HepG2 (cell line): ENCODE measurements at places on chromosomes 12 and 14.

DNA sequence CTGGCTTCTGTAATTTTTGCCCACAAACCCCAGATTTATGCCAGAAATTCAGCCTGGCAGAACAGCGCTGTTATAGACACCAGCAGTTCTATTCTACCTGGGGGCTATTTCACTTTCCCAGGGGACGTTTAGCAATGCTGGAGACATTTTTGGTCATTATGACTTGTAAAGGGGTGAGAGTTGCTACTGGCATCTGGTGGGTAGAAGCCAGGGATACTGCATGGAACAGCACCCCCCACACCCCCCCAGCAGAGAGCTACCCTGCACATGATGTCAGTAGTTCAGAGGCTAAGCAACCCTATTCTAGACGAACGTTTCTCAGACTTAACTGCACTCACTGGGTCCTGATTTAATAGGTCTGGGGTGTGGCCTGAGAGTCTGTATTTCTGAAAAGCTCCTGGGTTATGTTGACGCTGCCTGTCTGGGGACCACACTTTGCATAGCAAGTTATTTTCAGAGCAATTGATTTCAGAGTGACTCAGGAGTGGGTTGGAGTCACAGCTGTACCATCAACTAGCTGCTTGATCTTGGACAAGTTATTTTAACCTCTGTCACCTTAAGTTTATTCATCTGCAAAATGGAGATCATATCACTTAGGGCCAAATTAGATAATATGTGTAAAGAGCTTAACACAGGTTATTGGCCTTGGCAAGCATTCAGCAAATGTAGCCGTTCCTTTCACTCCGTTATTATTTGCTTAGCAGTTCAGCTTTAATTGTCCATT lies 48.5 kb downstream of the CHST11 start:
- H3K27ac ChIP-seq, result no peak overlapping the region
- H3K4me1 ChIP-seq, result no peaks in the 10 kb centered on the region
- H3K27me3 ChIP-seq, result no peaks in the 10 kb centered on the region; the same call in 1 of the 2 replicates
- DNase-seq, result no peak
- H3K36me3 ChIP-seq, result no peaks in the 10 kb centered on the region

- no peak for DNase-seq
- H3K36me3 ChIP-seq, result no peaks in the 10 kb centered on the region
- no peak overlapping the region for H3K4me3 ChIP-seq
- H3K27ac ChIP-seq, result no peak overlapping the region
- H3K27me3 ChIP-seq, result no peaks in the 10 kb centered on the region
- no peaks in the 10 kb centered on the region for H3K4me1 ChIP-seq
These were observed 88.4 kb downstream of the C12orf75 start for GRCh38 chr12:105418821-105419291.

GRCh38 chr12:49428793-49429192 lies 61.5 kb downstream of the SPATS2 start:
- DNase-seq, result no peak
- no peak overlapping the region for H3K27ac ChIP-seq
- H3K4me3 ChIP-seq, result no peak overlapping the region
- H3K27me3 ChIP-seq, result no peaks in the 10 kb centered on the region
- no peaks in the 10 kb centered on the region for H3K36me3 ChIP-seq

- H3K4me1 ChIP-seq, result peaks cover 15% of the 10 kb centered on the region; the same call in 1 of the 2 replicates
- no peaks in the 10 kb centered on the region for H3K36me3 ChIP-seq
- H3K27ac ChIP-seq, result no peak overlapping the region
- no peak overlapping the region for H3K4me3 ChIP-seq
These were observed 219.2 kb upstream of the TBX3 start for GRCh38 chr12:114903083-114903691.

GRCh38 chr14:85039353-85039626 lies 490.7 kb upstream of the FLRT2 start:
- H3K4me1 ChIP-seq, result no peaks in the 10 kb centered on the region
- H3K27ac ChIP-seq, result no peak overlapping the region
- no peaks in the 10 kb centered on the region for H3K27me3 ChIP-seq
- DNase-seq, result no peak

DNA sequence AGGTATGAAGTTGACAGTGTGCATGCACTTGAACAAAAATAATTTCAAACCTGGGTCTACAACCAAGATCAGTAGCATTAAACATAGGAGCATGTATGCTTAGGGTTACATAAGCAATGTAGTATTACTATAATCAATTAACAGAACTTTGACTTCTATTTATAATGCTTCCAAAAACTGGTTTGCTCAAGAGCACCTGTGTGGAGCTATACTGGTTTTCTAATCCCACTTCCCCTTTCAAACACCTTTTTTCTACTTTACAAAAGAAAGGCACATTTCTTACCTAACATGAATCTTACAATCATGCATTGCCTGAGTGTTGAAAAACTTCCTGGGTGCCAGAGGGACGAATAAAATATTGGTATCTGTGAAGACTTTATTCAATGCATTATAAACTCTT lies 72.7 kb downstream of the EFCAB11 start:
- no peaks in the 10 kb centered on the region for H3K36me3 ChIP-seq
- DNase-seq, result no peak
- no peak overlapping the region for H3K4me3 ChIP-seq
- H3K27ac ChIP-seq, result no peak overlapping the region
- H3K4me1 ChIP-seq, result no peaks in the 10 kb centered on the region
- H3K27me3 ChIP-seq, result no peaks in the 10 kb centered on the region

DNA sequence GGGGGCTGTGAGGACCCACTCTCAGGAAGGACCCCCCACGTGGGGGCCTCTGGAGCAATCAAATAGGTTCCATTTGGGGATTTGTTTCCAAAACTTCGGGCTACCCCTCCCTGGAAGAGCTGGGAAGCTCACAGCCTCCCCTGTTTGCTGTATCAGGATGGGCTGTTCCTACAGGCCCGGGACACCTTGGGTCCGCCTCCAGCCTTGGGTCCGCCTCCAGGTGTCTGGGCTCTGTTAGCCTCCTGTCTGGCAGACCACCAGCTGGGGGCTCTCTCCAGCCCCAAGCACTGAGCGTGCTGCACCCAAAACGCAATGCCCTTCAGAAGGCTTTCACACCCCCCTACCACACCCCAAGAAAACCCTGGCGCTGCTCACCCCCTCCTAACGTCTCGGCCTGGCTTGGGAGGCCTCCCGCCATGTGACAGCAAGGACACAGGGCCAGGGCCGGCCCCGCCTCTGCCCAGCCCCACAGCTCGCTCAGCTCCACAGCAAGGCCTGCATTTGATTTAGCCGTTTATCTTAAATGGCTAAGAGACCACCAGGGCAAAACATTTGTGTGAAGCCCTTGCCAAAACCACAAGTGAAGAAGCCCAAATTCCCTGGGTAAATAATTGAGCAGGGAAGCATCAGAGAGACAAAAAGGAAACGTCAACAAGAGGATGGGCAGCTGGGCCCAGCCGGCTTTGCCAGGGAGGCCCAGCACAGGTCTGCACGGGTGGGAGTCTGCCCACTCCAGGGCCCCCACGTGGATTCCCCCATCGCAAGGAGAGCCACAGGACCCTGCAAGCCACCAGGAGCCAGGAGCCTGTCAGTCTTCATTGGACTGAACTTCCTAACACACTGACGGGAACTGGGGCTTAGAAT lies 39.9 kb downstream of the BCL11B start:
- no peaks in the 10 kb centered on the region for H3K4me1 ChIP-seq
- no peak for DNase-seq
- H3K4me3 ChIP-seq, result no peak overlapping the region
- peaks cover 31% of the 10 kb centered on the region; the same call in 1 of the 3 replicates for H3K27me3 ChIP-seq

GRCh38 chr12:45666396-45666795 lies 63.1 kb upstream of the ARID2 start:
- H3K27me3 ChIP-seq, result no peaks in the 10 kb centered on the region
- H3K27ac ChIP-seq, result no peak overlapping the region
- H3K36me3 ChIP-seq, result no peaks in the 10 kb centered on the region
- no peaks in the 10 kb centered on the region for H3K4me1 ChIP-seq
- H3K4me3 ChIP-seq, result no peak overlapping the region

DNA sequence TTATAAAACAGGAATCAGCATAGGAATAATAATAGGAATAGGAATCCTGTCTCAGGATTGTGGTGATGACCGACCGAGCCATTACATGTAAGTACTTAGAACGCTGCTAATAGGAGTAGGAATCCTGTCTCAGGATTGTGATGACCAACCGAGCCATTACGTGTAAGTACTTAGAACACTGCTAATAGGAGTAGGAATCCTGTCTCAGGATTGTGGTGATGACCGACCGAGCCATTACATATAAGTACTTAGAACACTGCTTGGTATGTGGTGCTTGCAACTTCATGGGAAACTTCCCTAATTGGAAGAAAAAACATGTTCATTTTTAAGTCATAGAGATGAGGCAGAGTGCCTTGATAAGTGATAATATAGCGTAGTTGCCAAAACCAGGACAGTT lies 30.0 kb downstream of the ELK3 start:
- DNase-seq, result no peak
- H3K27ac ChIP-seq, result no peak overlapping the region
- H3K36me3 ChIP-seq, result no peaks in the 10 kb centered on the region
- H3K4me1 ChIP-seq, result peaks cover 49% of the 10 kb centered on the region

GRCh38 chr14:87640553-87640952 lies 352.4 kb downstream of the GALC start:
- no peak overlapping the region for H3K4me3 ChIP-seq
- DNase-seq, result peak; percentile 80
- H3K27ac ChIP-seq, result peak overlapping the region; percentile 7
- no peaks in the 10 kb centered on the region for H3K27me3 ChIP-seq
- no peaks in the 10 kb centered on the region for H3K36me3 ChIP-seq

- H3K27ac ChIP-seq, result no peak overlapping the region
- H3K36me3 ChIP-seq, result no peaks in the 10 kb centered on the region
- no peak for DNase-seq
- peaks cover 16% of the 10 kb centered on the region; the same call in 2 of the 3 replicates for H3K27me3 ChIP-seq
- no peaks in the 10 kb centered on the region for H3K4me1 ChIP-seq
These were observed 164.8 kb downstream of the AACS start for GRCh38 chr12:125229878-125230530.

DNA sequence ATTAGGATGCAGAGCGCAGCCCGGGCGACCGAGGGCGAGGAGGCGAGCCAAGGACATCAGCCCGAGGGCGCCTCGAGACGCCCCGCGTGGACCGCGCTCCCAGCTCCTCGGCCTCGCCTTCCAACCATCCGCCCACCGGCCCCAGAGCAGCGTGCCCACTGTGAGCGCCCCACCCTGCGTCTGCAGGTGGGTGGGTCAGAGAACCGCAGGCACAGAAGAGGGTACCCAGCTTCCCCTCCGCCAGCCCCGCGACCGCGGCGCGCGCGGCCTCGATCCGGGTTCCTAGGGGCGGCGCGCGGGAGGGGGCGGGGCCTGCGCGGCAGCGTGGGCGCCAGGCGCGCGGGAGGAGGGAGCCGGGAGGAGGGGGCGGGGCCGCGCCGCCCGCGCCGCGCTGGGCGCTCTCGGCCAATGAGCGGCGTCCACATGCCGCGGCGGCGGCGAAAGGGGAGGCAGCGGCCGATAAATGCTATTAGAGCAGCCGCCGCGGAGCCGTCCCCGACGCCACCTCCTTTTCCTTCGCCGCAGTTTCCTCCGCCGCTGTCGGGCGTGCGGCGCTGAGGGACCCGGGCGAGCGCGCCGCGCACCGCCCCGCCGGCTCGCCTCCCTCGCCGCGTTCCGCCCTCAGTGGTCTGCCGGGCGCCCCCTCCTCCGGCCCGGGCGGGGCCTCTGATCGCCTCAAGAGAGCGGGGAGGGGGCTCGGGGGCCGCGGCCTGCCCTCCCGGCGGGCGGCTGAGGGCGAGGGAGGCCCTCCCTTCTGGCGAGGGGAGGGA lies at the start of gene ATP2A2:
Gene ATP2A2 (plus strand): TSS at position 469 of the 770 bp plus-strand sequence. CDS start 543 bp downstream, outside the sequence.
- peak within 1 kb of the TSS; percentile 92 for H3K27ac ChIP-seq
- no peaks in the 10 kb centered on the region for H3K27me3 ChIP-seq
- peaks cover 12% of the 10 kb centered on the region for H3K36me3 ChIP-seq
- peak within 1 kb of the TSS; percentile 73 for H3K4me3 ChIP-seq

DNA sequence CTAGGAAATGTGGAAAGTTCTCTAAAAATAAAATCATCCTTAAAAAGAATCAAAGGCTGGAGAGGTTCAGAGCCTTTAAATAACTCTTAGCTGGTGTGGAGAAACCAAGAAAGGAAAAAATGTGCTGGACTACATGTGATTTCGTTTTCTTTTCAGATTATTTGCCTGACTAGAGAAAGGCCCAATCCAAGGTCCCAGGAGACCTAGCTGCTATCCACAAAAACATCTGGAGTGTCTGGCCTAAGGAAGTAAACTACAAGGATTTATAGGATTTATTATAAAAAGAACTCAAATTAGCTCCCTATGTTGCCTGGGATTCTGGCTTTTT lies 774 bp upstream of the TMEM30B start:
- H3K27me3 ChIP-seq, result no peaks in the 10 kb centered on the region
- H3K36me3 ChIP-seq, result no peaks in the 10 kb centered on the region
- peaks cover 41% of the 10 kb centered on the region for H3K4me1 ChIP-seq
- H3K4me3 ChIP-seq, result no peak overlapping the region

DNA sequence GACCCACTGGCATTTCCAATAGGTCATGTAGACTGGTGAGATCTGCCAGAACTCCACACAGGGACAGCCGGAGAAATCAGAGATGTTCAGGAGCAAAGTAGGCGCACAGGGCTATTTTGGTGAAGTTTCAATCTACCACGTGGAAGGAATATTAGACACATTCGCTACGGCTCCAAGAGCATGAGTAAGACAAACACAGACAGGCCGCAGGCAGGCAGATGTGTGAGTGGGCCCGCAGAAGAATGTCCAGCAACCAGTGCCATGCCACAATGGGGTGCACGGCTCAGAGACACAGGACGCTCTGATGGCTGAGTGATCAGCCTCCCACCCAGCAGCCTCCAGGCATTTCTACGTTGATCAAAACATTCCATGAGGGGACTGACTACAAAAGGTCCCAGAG lies 10.4 kb downstream of the SLC15A4 start:
- peaks cover 6% of the 10 kb centered on the region; the same call in 1 of the 2 replicates for H3K4me1 ChIP-seq
- H3K36me3 ChIP-seq, result peaks cover 9% of the 10 kb centered on the region
- no peak overlapping the region for H3K4me3 ChIP-seq
- H3K27ac ChIP-seq, result no peak overlapping the region

DNA sequence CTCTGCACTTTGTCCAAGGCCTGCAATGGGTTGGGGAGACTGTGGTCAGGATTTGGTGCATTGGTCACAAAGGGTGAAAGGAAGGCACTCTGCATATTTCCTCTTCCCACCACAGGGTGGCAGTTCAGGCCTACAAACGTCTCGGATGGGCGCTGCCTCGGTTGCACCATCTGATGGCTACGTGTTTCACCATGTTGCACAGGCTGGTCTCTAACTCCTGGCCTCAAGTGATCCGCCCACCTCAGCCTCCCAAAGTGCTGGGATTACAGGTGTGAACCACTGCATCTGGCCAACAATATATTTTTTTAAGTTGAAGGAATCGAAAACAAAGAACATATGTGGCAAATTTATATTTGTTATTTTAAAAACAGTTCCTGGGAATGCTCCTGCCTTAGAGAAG lies 35.1 kb downstream of the TMBIM6 start:
- H3K4me1 ChIP-seq, result peaks cover 16% of the 10 kb centered on the region
- peaks cover 4% of the 10 kb centered on the region; the same call in 1 of the 3 replicates for H3K27me3 ChIP-seq
- no peak overlapping the region for H3K4me3 ChIP-seq
- DNase-seq, result peak; percentile 66
- no peak overlapping the region for H3K27ac ChIP-seq

DNA sequence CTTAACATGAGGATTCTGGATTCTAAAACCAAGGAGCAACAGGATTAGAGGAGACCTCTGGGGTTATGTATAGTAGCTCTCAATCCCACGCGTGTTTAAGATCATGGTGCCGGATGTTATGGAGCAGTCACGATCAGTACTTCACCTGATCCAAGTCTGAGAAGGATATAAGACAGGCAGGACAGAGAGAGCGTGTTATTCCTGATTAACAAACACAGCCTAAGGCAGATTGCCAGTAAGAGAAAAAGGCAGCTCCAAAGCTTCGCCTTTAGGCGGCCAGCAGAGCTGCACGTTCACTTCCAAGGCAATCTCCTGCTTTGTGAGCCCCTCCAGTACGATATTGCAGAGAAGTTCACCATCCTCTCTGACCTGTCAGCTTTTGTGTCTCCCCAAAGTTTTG lies 5.5 kb downstream of the SETD3 start:
- no peak overlapping the region for H3K4me3 ChIP-seq
- peak overlapping the region; percentile 31 for H3K27ac ChIP-seq
- H3K27me3 ChIP-seq, result no peaks in the 10 kb centered on the region; the same call in 2 of the 3 replicates
- DNase-seq, result no peak
- H3K36me3 ChIP-seq, result no peaks in the 10 kb centered on the region
